ENCODE measurements at places on chromosomes 4 and X.
A peak's percentile ranks its signal among the peaks of the same experiment; 100 is the strongest.

DNA sequence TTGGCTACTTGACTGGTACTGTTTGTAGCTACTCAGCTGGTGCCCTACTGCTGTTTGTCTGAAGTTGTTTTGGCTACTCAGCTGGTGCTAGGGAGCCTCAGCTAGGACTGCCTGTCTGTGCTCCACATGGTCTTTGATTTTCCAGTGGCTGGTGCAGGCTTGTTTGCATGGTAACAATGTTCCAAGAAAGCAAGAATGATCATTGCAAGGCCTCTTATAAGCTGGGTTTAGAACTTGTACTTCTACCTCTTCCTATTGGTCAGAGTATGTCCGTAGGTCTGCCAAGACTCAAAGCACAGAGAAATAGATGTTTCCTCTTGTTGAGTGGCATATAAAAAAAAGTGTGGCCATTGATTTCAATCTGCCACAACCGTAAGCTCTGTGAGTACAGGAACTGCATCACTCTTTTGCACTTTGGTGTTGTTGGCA lies 17.6 kb downstream of the NFKB1 start:
- no peak for DNase-seq

DNA sequence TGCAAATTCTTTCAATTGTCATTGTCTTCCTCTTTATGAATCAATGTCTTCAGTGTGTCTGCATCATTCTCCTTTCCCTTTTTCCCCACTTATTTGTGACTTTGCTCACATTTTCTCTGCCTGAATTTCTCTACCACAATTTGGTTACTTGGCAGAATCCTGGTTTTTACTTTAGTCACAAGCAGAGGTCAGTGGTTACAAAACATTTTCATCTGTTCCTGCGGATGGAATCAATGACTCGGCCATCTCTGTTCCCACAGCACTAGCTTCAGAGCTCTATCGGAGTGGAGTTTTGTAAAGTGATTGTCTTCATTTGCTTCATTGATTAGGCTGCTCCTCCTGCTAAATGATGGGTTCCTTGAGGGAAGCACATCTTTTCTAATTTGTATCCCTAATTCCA lies 501.3 kb upstream of the AADAT start:
- no peak for DNase-seq

DNA sequence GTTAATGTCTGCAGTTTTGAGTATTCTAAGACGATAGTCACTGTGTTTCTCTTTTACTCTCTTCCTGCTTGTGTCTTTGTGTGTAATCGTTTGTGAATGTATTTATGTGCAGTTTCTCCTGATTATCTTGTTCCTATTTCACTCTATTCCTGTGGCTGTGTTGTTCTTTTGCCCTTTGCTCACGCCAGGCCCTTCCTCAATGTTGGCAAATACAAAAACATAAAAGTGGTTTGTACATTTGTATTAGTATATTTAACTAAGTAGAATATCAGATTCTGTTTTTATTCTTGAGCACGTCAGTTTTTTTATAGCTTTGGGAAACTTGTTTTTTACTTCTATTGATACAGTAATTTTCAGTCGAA lies 107.6 kb upstream of the BMPR1B start:
- DNase-seq = no peak

- no peak for DNase-seq
These were observed 24.6 kb downstream of the NAP1L5 start for GRCh38 chr4:88672987-88673386.

DNA sequence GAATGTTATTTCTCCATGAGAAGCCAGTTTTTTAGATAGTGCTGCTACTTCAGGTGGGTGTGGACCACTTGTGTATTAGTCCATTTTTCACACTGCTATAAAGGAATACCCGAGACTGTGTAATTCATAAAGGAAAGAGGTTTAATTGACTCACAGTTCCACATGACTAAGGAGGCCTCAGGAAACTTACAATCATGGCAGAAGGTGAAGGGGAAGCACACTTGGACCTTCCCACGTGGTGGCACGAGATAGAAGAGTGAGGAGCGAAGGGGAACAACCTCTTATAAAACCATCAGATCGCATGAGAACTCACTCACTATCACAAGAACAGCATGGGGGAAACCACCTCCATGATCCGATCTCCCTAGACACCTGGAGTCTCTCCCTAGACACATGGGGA lies 3.4 kb upstream of the PPID start:
- no peak for DNase-seq

DNA sequence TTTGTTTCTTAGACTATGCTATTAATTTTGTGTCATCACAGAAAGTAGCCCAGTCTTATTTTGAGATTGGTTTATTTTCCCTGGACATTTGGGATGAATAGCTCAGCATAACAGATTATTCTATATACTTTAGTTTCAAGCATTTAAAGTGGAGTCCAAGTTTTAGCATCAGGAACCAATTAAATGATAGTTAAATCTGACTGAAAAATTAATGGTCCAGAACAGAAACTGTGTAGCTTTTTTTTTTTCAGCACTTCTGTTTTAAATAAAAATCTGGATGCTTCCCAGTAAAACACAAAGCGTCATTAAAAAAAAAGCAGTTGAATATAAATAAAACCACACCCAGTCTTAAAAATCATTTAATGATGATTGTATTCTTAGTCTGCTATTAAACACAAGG lies 59.4 kb upstream of the PITX2 start:
- no peak for DNase-seq

DNA sequence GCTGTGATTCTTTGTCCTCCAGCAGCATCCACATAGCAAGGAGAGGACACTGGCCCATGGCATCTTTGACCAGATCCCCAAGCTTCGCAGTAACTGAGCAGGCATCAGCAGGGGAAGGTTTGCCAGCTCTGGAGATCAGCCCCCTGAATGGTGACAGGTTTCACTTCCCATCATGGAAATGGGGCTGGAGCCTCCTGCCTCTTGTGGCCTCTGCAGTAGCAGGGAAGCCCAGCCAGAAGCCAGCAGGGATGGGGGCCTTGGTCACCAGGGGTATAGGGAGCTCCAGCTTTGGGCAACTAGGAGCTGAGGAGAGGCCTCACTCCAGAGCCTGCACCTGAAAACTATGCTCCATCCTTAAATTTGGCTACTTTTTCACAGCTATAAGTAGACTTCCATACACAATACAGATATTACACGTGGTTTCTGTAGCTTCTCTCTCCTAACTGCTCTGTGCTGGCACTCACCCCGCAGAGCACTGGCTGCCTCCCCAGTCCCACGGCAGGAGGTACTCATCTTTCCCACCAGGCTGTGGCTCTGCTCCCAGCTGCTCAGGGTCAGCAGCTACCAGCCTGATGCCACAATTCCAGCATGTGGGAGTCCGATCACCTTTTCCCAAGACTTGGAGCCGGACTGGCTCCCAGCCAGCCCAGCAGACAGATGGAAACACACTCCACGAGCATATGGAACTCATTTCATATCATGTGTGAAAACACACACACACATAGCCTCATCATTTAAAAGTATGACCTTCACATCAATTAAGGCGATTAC lies 2.8 kb downstream of the TMEM271 start:
- no peak for DNase-seq

GRCh38 chrX:69808375-69808774 lies 192.5 kb downstream of the EDA start:
- DNase-seq = no peak

- no peak for DNase-seq
These were observed 59.7 kb upstream of the TMEM164 start for GRCh38 chrX:109943092-109943739.

GRCh38 chr4:48499551-48500066 lies 9.6 kb downstream of the ZAR1 start:
- DNase-seq = no peak

GRCh38 chr4:110516106-110516922 lies 40.4 kb downstream of the ENPEP start:
- peak; percentile 41 for DNase-seq

- DNase-seq = no peak
These were observed 47.3 kb upstream of the PPARGC1A start for GRCh38 chr4:23937173-23937572.

DNA sequence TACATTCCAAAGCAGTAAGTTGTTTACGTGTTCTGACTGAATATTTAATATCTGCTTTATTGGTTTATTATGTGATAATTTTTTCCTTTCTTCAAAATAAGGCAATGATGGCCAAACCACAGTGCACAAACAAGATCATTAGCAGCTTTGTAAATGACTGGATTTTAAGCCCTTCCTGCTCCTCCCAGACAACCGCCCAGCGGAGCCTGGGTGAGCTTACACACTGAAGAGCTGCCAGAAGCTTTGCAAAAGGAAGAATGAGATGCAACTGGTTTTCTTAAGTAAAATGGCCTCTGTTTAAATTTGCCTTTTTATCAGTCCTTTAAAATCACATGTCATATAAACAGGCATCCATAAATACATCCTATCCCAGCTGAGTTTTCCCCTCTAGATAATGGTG lies 52.2 kb downstream of the SPARCL1 start:
- DNase-seq = no peak

GRCh38 chrX:2401590-2402360 lies 99.0 kb downstream of the DHRSX start:
- DNase-seq = no peak

DNA sequence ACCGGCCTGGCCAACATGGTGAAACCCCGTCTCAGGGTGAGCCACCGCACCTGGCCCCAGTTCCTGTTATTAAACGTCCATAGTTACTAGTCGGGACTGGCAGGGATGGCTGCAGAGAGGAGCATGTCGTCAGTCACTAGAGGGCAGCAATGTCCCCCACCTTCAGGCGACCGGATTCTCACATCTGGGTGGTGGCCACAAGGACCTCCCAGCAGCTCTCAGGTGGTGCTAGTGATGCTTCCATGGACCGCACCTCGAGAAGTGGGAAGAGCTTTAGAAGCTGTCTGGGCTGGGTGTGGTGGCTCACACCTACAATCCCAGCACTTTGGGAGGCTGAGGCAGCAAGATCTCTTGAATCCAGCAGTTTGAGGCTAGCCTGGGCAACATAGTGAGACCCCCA lies 13.3 kb upstream of the IL3RA start:
- DNase-seq = no peak

GRCh38 chr4:93086356-93086755 lies 742.2 kb upstream of the ATOH1 start:
- no peak for DNase-seq

DNA sequence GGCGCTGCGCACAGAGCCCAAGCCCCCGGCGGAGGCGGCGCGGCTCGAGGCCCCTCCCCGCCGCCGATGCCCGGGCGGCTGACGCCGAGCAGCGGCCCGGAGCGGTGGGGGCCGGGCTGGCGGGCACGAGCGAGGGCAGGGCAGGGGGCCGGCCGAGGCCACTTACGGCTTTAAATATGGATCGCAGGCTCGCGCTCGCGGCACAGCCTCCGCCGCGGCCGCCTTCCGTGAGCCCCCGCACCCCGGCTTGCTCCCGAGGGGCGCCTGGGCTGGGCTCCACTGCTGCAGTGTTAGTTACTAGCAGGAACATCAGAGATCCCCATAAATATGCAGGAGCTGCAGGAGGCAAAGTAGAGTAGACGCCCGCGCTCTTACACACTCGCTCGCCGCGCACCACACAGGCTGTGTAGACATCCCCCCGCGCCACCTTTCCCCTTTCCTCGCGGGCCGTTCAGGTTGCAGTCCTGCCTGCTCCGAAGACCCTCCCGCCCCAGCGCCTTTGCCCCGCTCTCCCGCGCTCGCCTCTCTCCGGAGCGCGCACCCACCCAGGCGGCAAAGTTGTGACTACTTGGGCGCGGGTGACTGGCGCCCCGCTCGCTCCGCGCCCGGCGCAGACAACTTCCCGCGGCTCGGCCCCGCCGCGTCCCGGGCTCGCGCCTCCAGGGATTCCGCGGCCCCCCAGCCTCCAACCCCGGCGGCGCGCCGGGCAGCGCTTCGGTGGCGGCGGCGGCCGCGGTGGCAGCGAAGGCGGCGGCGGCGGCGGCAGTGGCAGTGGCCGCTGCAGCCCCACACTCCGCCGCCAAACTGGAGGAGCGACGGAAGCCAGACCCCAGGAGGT lies 152.0 kb upstream of the SLC4A4 start:
- no peak for DNase-seq

DNA sequence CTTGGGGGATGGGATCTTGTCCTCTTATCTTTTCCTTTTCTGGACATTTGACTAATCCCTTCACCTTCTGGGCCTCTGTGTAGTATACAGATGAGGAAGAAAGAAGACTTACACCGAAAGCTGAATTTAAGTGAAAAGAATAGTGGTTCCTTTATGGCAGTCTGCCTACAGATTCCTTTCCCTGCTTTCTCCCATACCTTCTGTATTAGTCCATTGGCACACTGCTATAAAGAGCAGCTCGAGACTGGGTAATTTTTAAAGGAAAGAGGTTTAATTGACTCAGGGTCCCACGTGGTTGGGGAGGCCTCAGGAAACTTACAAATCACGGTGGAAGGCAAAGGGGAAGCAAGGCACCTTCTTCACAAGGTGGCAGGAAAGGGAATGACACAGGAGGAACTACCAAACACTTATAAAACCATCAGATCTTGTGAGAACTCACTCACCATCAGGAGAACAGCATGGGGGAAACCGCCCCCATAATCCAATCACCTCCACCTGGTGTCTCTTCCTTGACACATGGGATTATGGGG lies 34.0 kb upstream of the CD38 start:
- DNase-seq = no peak

- no peak for DNase-seq
These were observed 188.1 kb upstream of the SFRP2 start for GRCh38 chr4:153976954-153977353.

DNA sequence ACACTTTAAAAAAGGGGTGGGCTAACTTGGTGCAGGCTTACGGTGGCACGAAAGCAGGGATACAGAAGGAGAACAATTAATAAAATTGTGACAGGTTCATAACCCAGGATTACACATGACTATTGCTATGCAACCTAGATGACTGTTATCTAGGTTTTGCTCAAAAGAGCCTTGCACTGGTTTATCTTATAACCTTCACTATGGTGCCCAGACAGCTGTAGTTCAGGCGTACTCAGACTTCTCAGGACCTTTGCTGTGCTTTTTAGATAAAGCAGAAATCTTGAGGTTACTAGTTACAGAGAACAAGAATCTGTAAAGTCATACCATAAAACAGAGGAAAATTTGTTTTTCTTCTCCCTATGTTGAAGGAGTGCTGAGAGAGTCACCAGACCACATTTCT lies 44.4 kb downstream of the UGT2A3 start:
- DNase-seq = no peak

DNA sequence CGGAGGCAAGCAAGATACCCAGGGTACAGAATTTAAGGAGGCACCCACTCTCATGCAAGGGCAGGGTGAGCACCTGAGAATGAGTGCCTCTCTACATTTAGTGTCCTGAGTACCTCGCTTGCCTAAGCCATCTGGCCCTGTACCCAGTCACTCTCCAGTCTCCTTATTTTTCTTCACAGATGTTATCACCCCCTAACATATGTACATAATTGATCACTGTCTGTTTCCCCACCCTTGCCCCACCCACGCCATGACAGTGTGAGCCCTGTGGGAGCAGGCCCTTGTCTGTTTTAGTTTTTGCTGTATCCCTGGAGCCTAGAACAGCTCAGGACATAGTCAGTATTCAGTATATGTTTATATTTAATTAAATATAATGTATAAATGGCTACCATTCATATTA lies 113.6 kb downstream of the SPRY1 start:
- no peak for DNase-seq

DNA sequence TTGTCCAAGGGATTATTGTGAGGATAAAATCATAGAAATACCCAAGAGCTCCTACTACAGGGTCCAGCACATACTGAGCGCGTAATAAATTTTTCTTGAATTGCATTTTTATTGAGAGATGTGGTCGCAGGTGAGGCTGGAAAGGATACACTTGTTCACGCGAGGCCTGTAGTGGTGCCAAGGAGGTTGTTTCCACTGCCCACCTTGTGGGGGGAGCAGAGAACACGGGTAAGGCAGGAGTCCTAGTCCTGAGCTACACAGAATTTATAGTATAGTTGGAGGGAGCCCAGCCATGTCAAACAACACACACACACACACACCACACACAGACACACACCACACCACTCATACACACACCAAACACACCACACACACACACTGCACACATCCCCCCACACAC lies 31.8 kb upstream of the CYP4V2 start:
- DNase-seq = no peak

Data from activated T-helper 1 cell treated with anti-CD3 and anti-CD28 coated beads, Interleukin-2, amount 50 U/mL, for 16 hours (primary cell).